ENCODE measurements at places on chromosomes 5 and 9.

GRCh38 chr5:31054453-31054852, 139.0 kb upstream of the CDH6 start:
- no peak for DNase-seq

- no peak for DNase-seq
Measured at GRCh38 chr5:160174780-160175437, 54.4 kb upstream of the FABP6 start.

DNA sequence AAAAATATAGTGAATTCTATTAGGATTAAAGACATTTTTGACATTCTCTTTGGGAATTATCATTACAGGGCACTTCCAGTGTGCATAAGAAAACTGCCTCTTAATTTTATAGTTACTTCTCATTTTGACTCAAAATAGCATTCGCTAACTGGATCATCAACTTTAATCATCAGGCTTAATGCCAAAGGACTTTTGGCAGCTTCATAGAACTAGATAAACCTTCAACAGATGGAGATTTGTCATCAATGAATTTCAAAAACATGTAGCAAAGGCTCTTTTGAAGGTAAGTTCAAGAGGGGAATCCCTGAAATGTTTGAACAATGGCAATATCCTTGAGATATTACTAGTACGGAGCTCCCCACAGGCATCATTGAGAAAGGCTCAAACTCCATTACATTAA, 447.2 kb downstream of the PDE4D start:
- no peak for DNase-seq

- no peak for DNase-seq
Measured at GRCh38 chr5:2172471-2172870, 289.7 kb upstream of the IRX4 start.

DNA sequence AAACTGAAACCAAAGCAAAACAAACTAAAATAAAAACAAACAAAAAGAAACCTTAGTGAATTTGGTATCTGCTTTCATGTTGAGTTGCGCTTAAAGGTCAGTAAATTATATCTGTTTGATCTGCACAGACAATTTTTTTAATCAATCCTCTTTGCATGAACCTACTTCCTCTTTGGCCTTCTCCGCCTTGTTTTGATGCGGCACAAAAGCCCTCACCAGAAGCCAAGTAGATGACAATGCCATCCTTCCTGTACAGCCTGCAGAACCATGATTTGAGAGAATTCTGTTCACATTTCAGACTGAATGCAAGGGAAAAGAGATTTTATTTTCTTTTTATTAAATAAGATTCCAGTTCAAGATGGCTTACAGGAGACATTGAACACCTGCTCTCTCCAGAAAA, 473.6 kb upstream of the FTMT start:
- no peak for DNase-seq

GRCh38 chr9:125747765-125748445, 732 bp downstream of the PBX3 start:
- DNase-seq, result peak; percentile 37

- DNase-seq, result no peak
Measured at GRCh38 chr5:103245761-103246160, 12.8 kb upstream of the MACIR start.

- DNase-seq, result no peak
Measured at GRCh38 chr5:106451998-106452397, 1218.7 kb downstream of the EFNA5 start.

GRCh38 chr5:4513381-4513780, 626.7 kb upstream of the ADAMTS16 start:
- no peak for DNase-seq

DNA sequence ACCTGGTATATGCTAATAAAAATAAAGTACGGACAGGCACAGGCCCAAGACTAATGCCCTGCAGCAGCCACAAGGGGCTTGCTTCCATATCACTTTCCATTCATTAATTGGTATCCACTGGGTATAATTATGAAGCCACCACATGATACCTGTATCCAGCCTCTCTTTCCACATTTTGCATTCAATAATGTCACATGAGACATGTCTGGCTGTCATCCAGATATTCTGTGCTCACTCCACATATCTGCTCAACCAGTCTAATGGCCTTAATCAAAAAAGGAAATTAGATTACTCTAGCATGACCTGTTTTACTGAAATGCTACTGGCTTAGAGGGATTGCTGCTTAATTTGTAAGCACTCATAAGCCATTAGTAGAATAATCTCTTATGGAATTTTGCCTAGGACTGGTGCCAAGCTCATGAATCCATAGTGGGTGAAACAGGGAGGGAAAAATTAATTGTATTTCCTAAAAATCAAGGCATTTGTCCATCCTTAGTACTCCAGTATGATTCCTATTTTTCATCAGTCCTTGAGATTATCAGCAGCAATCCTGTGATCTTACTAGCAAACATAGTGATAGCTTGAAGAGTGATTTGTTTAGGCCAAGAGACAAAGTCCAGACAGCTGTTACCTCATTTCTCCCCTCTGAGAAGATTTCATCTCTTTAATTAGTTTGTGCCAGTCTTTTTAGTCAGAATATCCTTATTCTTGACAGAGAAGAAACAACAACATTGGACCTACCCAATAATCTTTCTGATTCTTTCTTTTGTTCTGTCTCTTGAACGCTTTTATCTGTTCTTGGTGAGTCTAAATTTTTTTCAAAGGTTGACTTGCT, 119.2 kb upstream of the ABCA1 start:
- DNase-seq, result no peak

DNA sequence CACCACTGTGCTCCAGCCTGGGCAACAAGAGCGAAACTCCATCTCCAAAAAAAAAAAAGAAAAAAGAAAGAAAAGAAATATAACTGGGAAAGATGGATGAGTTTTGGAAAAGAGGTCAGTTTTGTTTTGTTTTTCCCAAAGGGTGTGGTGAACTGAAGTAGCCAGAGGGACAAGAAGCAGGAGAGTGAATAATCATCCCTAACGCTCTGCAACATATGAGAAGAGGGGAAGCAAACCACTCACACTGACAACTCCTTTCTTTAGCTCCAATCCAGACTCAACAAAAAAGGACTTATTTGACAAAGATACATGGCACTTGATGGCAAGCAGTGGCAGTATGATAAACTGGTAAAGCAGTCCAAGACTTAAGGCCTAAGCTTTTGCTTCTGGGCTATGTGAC, 176.1 kb upstream of the HMHB1 start:
- no peak for DNase-seq

DNA sequence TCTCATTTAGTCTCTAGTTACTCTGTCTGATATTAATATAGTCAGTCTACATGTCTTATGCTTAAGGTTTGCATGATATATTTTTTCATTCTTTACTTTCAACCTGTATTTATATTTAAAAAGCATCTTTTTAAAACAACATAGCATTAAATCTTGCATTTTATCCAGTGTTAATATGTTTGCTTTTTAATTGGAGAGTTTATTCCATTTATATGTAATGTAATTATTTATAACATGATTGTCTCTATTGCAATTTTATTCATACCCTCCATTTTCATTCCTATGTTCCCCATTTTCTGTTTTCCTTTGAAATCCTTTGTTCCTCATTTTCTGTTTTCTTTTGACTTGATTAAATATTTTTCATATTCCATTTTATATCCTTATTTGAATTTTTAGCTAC, 13.3 kb downstream of the PCDHB15 start:
- no peak for DNase-seq

DNA sequence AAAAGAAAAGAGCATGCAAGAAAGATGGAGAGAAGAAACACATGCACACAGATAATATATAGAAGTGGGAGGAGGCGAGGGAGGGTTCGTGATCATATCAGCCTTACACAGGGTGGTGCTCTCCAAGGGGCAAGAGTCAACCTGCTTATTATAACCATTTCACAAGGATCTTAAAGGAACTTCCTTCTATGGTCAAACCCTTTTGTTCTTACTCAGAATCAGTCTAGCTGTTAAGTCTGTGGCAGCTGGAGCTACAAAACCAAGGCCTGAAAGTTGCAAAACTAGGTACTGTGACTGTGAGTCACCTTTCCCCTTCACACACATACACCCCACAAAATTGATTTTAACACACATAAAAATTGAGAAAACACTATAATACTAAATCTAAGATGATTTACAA, 18.5 kb upstream of the ERMP1 start:
- DNase-seq, result no peak

- no peak for DNase-seq
Measured at GRCh38 chr5:110323357-110323756, 403.1 kb downstream of the TMEM232 start.

GRCh38 chr9:96581786-96582185, 37.9 kb downstream of the CDC14B start:
- DNase-seq, result no peak

DNA sequence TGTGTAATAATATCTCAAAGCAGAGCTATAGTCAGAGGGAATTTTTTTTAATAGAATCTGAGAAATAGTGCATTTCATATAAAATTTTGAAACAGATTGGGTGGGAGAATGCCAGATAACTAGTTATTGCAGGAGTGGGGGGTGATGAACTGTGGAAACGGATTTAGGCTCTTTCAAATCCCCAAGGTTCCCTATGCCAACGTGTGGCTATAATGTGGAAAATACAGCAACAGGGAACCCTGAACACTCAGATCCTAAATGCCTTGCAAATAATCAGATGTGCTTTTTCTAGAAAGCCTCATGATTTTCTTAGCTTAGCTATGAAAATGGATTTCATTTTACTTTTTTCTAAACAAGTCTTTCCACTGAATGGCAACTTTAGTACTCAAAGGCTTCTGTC, 180.5 kb upstream of the DMAC1 start:
- no peak for DNase-seq

- no peak for DNase-seq
Measured at GRCh38 chr9:86602715-86603114, 248.5 kb upstream of the TUT7 start.

GRCh38 chr5:136864960-136865359, 499.6 kb upstream of the TRPC7 start:
- DNase-seq, result no peak

- no peak for DNase-seq
Measured at GRCh38 chr9:126722922-126723806, 81.7 kb upstream of the ZBTB43 start.

DNA sequence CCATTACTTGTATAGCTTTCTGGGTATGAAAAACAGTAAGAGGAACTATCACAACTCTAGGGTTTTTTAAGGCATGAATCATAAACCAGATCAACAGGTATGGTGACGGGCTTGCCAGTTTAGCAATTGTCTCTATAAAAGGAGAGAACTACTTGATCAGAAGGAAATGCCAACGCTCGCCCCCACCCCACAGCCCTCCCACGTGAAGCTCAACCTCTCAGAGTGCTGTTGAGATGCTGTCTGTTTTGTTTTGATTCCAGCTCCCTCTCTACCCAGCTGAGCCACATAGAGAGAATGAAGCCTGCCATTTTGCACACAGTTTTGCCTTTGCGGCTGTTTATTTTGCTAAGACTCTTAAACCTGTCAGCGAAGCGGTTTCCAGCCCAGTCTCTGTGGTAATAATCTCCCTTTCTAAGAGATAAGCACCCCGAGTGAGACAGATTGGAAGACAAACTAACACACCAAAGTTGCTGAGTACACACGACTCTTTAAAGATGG, 257.9 kb upstream of the ANKRD55 start:
- DNase-seq, result no peak

DNA sequence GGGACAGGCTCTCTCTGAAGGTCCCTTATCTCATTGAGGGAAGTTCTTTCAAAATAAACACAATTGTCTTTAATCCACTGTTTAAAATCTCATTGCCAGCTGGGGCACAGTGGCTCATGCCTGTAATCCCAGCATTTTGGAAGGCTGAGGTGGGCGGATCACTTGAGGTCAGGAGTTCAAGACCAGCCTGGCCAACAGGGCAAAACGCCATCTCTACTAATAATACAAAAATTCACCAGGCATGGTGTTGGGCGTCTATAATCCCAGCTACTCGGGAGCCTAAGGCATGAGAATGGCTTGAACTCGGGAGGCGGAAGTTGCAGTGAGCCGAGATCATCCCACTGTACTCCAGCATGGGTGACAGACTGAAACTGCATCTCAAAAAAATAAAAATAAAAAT, 8.3 kb upstream of the NDFIP1 start:
- no peak for DNase-seq

GRCh38 chr5:80204808-80205614, 50.8 kb downstream of the SERINC5 start:
- DNase-seq, result peak; percentile 80

- DNase-seq, result no peak
Measured at GRCh38 chr9:136361047-136361753, 2.3 kb downstream of the DNLZ start.

DNA sequence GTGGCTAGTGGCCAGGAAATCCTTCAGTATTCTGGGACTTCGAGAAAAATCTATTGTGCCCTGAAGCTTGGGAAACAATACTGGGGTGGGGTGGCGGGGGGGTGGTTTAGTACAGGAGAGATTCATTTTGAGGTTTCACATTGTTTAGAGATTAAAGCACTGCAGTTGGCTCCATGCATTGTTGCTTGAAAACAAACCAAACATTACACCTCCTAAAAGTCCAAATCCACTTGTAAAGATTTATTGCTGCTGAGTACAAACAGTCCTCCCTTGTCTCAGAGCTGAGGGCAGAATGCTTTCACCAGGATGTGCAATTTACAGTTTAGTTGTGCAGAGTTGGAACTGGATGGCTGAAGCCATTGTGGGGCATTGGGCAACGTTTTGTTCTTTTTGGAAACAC, 49.4 kb downstream of the GGTA1 start:
- DNase-seq, result no peak

DNA sequence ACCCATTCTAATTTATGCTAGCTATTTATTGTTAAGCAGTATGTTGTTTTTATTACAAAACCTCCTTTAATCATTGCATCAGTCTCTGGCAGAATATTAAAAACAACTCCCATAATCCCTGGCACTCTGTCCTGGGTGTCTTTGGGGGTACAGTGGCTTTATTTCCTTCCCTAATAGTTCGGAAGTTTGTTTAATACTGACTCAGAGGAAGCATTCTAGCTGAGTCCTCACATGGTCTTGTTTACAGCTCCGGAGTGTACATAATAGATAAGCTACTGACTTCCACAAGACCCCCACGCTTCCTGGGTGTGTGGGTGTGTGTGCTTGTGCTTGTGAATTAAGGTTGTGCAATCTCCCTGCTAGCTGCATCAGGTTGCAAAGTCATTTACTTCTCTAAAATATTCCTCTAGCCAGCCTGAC, 149.8 kb upstream of the CDKN2B start:
- DNase-seq, result no peak

DNA sequence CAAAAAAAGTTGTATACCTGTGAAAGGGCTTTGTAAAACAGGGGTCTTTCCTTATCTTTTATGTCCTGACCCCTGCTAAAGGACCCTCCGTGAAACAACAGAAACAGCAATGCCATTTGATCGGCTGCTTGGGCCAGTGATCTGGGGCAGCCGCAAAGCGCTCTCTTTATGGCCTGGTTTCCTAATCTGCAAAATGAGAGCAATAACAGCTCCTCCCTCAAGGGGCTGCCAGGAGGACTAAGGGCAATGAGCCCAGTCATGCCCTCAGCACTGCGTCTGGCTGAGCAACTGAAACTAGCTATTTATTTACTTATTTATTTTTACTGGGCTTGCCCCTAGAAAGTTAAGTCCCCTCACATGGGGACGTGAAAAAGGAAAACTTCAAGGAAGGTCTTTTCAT, 18.3 kb downstream of the CMBL start:
- DNase-seq, result peak; percentile 84

DNA sequence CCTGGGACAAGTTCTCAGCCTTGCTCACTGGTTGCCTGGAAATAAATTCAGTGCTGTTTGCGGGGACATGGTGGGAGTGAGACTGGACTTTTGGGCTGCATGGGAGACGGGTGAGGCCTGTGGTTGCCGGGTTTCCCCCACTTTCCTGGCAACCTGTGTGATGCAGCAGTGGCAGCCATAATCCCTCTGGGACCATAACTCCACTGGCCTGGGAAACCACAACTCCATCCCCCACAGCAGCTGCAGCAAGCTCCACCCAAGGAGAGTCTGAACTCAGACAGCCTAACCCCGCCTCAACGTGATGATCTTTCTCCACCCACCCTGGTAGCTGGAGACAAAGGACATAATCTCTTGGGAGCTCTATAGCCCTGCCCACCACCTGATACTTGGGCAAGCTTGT, 349.9 kb downstream of the PIK3R1 start:
- no peak for DNase-seq

Measured in hematopoietic multipotent progenitor cell treated with erythropoietin and hydrocortisone succinate and interleukin-3 and kit ligand, for 17 days (in vitro differentiated cells).